ENCODE measurements at places on chromosomes 1 and 21. TPM values are rescaled to one million over a fixed set of nuclear protein-coding genes. Genes with fewer than 3 reads are reported as not detected.

KPRP gene
- not detected for total RNA-seq

VSIG8 gene
- not detected for total RNA-seq

TSPEAR gene
- total RNA-seq: not detected

RNASEL gene
- total RNA-seq: 10.0 TPM

Data from activated B cell treated with CpG ODN at 0.5 μM for 24 hours (primary cell).